ENCODE measurements at places on chromosomes 7 and 10.

- no peak for DNase-seq
Measured at GRCh38 chr7:16514271-16514670, 12.4 kb upstream of the LRRC72 start.

- DNase-seq, result peak; percentile 52
Measured at GRCh38 chr7:76358011-76358480, 745 bp downstream of the YWHAG start.

DNA sequence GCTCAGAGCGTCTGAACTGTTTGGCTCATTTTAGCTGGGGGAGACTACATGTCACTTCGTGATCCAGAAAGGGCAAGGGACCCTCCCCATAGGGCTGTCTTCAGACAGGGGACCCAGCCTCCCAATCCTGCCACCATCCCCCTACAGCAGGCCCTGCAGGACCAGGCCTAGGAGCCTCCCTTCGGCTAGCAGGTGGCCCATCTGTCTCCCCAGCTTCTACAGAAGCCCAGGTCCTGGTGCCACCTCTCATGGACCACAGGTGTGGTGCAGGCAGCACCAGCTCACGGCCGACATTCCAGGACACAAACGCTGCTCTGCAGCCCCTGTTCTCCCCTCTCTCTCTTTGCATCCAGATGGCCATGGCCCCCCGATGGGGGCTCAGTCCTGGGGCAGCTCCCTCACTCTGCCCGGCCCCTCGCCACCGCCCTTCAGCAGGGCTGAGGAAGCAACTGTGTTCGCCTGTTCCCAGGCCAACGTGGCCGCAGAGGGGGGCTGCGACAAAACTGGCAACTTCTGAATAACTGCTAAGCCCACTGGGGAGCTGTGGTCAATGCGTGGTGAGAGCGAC is 10.3 kb downstream of the TECPR1 start:
- DNase-seq, result no peak

DNA sequence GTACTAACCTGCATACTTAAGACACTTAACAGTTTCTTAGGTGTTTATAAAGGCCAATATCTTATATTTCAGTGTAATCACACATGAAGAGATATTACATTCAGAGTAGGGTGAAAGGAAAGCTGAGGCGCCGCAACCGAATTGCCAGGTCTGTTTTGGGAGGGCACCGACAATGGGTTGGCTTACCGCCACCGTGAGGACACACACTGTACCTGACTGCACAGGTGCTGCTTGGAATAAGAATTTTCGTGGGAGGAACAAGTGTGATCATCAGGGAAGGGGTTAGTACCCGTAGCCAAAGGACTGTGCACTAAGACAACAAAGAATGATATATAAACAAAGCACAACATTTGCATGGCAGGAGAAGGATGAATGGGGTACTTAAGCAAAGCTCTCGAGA is 591.8 kb downstream of the SUGCT start:
- no peak for DNase-seq

- DNase-seq, result no peak
Measured at GRCh38 chr7:99631295-99632109, 14.8 kb downstream of the ZSCAN25 start.

DNA sequence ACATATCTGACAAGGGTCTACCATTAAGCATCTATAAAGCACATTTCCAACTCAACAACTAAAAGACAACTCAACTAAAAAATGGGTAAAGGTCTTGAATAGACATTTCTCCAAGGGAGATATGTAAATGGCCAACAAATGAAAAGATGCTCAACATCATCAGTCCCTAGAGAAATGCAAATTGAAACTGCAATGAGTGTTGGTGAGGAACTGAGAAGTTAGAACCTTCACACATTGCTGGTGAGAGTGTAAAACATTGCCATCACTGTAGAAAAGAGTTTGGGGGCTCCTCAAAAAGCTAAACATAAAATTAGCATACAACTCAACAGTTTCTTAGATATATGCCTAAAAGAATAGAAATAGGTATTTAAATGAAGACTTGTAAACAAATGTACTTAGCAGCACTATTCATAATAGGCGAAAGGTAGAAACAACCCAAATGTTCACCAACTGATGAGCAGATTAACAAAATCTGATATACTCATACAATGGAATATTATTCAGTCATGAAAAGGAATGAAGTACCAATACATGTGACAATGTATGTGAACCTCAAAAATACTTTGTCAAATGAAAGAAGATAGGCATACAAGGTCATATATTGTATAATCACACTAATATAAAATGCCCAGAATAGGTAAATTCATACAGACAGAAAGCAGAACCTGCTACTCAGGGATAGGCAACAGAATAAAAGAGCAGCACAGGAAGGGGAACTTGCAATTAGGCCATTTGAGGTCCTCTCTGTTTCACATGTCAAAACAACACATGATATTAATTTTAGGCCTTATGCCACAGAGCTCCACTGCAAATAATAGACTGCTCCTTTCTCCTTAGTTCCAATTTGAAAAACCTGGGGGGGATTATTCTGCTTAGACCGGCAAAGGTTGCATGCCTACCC is 10.6 kb upstream of the LRRC72 start:
- DNase-seq, result no peak

GRCh38 chr10:14332903-14333302 is 2.2 kb upstream of the FRMD4A start:
- no peak for DNase-seq

DNA sequence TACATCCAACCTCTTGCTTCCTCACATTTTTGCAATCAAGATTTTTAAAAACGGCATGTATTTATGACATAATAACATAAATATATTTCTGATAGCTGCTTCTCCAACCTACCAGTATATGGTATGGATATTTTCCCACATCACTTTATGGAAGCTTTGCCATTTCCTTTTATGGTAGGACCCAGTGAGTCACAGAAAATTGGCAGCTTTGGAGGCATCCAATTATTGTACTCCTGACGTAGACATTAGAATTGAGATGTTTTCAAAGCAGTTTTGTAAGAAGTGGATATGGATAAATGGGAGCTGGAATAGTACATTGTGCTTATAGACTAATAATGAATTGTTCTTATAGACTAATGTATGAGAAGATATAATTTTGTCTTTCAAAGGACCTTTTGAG is 23.8 kb upstream of the BICC1 start:
- DNase-seq, result no peak

DNA sequence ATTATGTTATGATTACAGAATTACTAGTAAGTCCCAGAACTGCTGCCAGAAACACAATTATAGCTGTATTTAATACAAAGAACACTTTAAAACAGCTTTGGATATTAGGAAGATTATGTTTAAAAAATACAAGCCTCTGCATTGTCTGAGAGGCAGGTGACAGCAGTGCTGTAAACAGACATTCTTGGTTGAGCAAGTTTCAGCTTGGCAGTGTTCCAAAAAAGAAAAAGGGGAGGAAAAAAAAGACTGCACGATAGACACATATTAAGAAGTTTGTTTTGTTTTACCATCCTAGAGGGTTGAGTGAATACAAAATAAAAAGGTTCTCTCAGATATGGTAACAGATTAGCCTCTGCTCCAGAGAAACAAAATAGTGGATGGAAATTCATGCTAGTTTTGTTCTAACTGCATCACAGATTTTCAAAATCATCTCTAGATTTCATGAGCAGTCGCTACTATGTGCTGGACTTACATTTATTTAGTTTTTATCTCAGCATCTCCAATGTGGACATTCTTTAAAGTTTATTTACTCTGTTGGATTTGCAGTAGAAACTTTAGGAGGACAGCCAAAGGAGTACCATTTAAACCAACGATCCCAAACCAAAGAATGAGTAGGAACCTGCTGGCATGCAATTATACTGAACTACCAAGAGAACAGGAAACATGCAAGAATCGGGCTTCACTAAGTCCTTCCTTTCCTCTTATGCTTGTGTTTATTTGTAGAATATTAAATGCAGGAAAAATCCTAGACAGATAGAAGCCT is 9.0 kb downstream of the FAM204A start:
- no peak for DNase-seq

DNA sequence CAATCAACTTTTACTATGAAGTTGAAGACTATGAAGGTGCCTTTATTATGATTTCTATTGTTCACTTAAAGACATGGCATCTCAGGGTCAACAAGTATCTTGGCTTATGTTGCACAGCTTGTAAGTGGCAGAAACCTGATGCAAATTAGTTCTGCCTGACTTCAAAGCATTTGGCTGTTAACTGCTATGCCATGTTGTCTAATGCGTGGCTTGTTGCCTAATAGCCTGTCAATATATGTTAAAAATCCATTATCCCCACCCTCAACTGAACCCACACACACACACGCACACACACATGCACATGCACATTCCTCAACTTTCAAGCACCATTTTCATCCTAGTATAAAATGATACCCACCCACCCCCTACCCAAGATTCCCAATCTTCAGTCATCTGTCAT is 217.1 kb downstream of the NRG3 start:
- no peak for DNase-seq

- no peak for DNase-seq
Measured at GRCh38 chr7:141999058-141999623, 3.5 kb downstream of the MGAM start.

GRCh38 chr10:17838080-17838648 is 29.0 kb downstream of the MRC1 start:
- peak; percentile 42 for DNase-seq

GRCh38 chr10:70785190-70785589 is at the start of gene TBATA:
Gene TBATA (minus strand): TSS chr10:70785377. CDS start chr10:70783379, 1,998 bp downstream.
- no peak for DNase-seq

GRCh38 chr7:134059921-134060320 is 67.2 kb upstream of the LRGUK start:
- DNase-seq, result no peak

- no peak for DNase-seq
Measured at GRCh38 chr7:32952876-32953275, 4.4 kb upstream of the FKBP9 start.

GRCh38 chr7:11642276-11642675 is 189.7 kb downstream of the THSD7A start:
- no peak for DNase-seq

DNA sequence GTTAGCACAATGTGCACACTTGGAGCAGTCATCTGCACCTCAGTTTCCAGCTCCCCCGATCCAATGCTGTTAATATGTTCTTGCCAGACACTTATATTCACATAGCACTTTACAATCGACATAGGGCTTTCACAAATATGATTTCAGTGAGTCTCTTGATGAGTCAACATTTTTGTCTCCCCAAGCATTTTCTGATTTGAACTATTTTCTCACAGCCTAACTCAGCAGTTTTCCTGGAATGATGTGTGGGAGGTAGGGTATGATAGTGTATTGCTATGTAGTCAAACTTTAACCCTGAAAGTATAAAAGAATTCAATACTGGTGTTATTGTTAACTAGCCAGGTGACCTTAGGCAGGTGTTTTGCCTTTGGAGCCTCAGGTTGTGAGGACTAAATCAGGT is 82.5 kb upstream of the LRGUK start:
- DNase-seq, result no peak

GRCh38 chr10:125468278-125468677 is 214.7 kb downstream of the TEX36 start:
- DNase-seq, result no peak

DNA sequence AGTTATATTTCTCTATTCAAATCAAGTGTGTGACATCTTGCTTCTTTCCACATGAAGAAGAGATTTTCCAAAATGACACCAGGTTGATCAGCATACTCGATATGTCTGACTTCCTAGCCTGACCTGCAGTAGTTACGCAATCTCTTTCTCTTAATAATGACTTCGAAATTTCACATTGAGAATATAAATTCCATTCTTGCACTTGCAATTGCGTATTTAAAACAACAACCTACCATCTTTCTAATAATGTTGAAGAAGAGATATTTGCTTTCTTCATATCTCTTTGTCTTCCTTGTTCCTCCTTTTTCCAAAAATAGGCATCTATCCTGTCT is 276.3 kb downstream of the CSTF2T start:
- DNase-seq, result no peak

- DNase-seq, result no peak
Measured at GRCh38 chr10:91796331-91797047, 1.7 kb upstream of the TNKS2 start.

DNA sequence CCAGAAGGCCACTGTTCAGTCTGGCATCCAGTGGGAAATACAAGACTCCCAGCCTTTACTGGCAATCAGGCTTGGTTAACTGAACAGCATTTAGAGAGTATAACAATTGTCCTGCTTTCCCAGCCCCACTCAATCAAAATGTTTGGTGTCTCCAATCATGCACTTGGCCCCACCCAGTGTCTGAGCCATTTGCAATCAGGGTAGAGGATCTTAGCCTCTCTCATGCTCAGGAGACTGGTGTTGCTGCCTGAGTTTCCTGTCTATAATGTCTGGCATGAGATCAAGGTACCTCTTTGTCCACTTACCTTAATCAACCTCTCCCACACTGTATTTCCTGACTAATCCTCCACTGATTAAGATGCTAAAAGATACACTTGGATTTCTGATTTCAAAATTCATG is 290.2 kb upstream of the GHITM start:
- DNase-seq, result no peak

GRCh38 chr7:50212016-50212325 is 92.5 kb upstream of the IKZF1 start:
- no peak for DNase-seq

DNA sequence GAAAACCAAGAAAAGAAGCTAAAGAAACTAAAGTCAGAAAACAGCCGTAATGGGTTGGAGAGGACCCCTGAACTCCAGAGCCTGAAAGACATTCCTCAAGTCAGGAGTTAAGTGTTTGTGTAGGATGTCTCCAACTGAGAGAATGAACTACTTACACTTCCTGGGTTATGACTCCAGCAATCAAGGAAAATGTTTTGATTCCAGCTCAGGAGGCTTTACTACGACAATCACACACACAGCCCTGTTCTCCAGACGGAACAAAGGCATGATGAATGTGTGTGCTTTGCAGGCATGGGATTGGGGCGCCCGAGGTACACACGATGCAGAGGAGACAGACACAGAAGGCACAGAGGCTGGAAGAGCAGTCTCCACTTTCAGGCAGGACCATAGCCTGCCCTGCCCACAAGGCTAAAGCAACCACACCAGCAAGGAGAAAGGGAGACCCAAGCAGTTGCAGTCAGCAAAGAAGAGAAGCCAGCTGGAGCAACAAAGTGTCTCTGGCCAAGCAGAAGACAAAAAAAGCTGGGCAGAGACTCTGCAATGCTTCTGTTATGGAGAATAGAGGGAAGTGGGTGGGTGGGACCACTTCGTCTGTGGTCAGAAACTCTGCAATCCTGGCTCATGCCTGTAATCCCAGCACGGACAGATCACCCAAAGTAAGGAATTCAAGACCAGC is 89.1 kb downstream of the GRB10 start:
- no peak for DNase-seq

- DNase-seq, result no peak
Measured at GRCh38 chr10:878895-879294, 52.6 kb downstream of the LARP4B start.

GRCh38 chr7:3568516-3568915 is 267.5 kb downstream of the SDK1 start:
- DNase-seq, result no peak

DNA sequence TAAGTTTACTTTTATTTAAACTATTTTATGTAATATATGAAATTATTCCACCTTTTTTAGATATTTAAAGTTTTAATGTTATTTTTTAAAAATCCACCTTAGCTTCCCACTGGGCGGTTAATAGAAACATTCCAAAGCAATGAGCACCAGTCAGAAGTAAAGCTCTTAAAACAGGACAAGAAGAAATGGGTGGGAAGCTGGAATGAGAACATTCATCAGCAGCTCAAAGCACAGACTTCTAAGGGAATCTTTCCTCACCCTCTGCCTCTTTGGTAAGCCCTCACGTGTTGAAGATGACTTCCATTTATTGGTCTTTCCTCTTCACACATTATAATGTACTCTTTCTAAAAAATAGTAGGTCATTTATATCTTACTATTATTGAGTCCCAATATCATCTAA is 3.1 kb downstream of the AGMO start:
- DNase-seq, result no peak
